ENCODE measurements at places on chromosomes 2 and 18. TPM values are rescaled to one million over a fixed set of nuclear protein-coding genes. Genes with fewer than 3 reads are reported as not detected.

DNA sequence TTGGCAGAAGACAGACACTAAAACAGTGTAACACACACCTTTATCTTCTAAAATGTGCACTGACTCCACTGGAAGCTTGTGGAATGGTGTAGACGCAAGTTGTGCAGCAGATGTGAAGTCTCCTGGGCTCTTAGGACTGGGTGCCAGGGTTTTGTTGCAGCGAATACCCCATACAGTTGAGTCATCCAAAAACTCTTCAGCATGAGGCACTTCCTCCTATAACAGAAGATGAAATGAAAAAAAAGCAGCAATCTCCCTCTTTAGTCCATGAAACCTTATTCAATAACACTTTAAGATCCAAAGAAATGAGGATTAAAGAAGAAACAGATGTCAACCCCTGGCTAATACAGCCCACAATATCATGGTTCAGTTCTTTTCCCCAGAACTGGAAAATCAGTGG, 22.2 kb downstream of the BUB1 start:
- no peak for DNase-seq

- no peak for DNase-seq
These were observed 274.7 kb downstream of the TWIST2 start for GRCh38 chr2:239122421-239123110.

- DNase-seq, result no peak
These were observed 151.8 kb downstream of the DNER start for GRCh38 chr2:229562472-229563127.

GALM gene
- total RNA-seq, result 16.8 TPM

- DNase-seq, result no peak
These were observed 2.0 kb downstream of the EDAR start for GRCh38 chr2:108986916-108987510.

Measured in urinary bladder (tissue), 4 donors.